ENCODE measurements at places on chromosomes 2 and 18.
A peak's percentile ranks its signal among the peaks of the same experiment; 100 is the strongest.

DNA sequence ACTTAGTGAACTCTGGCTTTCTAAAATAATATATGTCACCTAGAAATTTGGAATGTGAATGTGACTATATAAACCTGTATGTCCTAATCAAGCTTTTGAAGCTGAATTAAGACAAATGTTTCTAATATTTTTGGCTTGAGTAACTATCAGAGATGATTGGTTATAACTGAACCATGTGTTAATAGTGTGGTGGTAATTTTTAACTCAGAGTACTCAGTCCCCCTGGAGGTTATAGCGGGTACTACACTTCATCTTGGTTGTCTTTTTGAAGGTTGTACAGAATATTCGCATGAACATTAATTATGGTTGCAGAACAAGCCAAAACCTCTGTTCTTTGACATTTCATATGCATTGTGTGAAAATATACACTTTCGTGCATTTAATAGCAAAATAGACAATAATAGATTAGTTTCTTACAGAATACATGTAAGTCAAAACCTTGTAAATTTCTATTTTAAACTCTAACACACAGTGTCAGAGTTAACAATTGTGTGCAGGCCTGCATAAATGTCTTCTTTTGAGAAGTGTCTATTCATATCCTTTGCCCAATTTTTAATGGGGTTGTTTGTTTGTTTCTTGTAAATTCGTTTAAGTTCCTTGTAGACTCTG lies 86.0 kb downstream of the OSBPL6 start:
- peak; percentile 60 for DNase-seq

GRCh38 chr18:72089432-72089831 lies 454.7 kb downstream of the CBLN2 start:
- no peak for DNase-seq

GRCh38 chr2:230459216-230459615 lies 43.2 kb downstream of the SP100 start:
- no peak for DNase-seq

DNA sequence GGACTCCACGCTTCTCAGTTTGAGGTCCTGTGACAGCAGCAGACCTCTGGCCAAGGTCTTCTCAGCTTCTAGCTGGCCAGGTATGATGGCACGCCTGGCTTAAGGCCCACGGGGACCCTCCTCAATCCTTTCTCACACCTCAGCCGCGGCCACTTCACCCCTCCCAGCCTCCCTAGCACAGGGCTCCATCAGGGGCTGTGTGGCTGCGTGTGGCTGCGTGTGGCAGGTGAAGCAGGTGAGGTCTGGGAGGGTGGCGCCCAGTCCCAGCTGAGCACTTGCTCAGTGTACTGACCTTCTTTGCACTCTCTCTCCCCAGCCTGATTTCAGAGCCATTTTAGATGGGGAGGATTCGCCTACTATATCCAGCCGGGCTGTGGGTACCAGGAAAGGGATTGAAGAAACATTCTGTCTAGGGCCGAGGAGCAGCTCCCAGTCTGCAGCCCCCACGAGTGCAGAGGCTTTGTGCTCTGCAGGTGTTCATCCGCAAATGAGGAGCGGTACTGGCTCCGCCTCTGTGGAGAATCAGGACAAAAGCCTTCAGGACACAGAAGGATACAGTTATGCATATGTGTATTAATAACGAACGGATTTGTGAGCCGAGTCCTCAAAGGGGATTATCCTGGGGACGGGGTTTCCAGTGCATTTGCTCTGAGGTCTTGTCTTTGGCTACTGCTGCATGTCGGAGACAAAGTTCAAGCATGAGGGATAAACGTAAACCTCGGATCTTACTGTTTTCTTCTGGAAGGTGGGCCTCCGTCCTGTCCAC lies 236.9 kb upstream of the RAB6C start:
- DNase-seq: no peak

DNA sequence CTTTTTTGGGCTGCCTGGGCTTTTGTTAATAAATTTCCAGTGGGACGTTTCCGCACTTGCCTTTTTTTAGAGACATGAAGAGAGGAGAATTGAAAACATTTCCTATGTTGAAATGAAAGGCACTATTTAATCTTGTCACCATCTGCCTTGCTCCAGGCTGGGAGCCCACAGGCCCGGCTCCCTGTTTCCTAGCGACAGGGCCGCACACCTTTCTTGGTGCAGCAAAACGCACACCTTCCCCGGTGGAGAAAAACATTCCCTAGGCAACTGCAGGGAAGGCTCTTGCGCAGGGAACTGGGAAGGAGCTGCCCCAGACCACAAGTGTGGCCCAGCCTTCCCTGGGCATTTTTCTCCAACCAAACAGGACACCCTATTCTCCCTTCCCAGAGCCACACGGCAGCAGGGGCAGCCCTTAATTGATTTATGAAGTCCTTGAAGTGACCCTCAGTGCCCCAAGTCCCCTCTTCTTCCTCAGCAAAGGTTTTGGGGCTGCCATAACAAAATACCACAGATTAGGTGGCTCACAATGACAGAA lies 132.9 kb upstream of the MSH6 start:
- DNase-seq: no peak

DNA sequence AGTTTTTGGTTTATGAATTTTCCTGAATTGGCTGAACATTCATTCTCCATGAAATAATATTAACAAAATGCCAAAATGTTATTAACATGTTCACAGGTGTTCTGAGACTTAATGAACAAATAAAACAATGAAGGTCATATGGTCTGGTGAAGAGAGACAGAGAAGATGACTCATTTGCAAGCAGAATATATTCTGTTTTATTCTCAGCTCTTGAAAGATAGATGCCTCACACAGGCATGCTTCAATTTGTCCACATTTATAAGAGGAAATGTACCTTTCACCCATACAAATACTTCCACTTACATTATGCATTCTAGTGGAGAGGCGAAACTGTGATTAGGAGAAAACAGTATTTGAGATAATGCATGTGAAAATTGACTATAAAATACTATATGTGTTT lies 75.4 kb upstream of the PGAP1 start:
- DNase-seq: no peak

DNA sequence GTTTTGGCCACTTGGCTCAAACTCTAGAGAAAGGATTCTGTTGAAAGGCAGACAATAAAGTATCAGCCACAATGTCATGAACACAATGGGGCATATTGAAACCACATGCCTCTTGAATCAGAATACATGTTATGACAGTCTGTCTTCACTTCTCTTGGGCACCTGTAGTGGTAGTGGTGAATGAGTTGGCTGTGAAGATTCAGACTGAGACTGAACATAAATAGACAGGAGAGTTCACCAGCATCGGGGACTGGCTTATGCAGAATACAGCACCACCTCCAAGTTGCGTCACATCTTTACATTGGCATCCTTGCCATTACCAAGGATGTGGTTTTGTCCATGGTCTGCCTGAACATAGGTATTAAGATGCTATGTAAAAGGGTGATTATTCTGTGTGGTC lies 336.8 kb downstream of the MYCN start:
- DNase-seq: no peak
